ENCODE measurements at places on chromosomes 16 and 17.
A peak's percentile ranks its signal among the peaks of the same experiment; 100 is the strongest.

DNA sequence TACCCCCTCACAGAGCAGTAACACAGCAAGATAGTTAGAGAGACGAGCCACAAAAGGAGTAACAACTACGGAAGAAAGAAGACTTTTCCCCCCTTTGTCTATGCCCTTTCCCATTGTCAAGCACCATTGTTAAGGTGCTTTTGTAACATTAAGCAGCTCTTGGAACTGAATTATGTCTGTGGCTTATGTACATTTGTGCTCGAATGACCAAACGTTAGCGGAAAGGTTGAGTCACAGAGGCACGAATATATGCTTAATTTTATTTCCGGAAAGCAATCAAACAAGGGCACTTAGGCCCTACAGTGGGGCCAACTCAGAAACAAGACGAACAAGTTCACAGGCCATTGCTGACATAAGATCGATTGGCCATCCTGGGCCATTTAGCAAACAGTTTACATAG lies 109.5 kb downstream of the ANKFN1 start:
- peak; percentile 7 for DNase-seq

- DNase-seq: no peak
These were observed 55.8 kb downstream of the BMERB1 start for GRCh38 chr16:15490123-15490711.

- DNase-seq: no peak
These were observed 131.3 kb downstream of the CYB561 start for GRCh38 chr17:63314761-63315160.

- no peak for DNase-seq
These were observed 42.8 kb downstream of the CMTM4 start for GRCh38 chr16:66653581-66654350.

DNA sequence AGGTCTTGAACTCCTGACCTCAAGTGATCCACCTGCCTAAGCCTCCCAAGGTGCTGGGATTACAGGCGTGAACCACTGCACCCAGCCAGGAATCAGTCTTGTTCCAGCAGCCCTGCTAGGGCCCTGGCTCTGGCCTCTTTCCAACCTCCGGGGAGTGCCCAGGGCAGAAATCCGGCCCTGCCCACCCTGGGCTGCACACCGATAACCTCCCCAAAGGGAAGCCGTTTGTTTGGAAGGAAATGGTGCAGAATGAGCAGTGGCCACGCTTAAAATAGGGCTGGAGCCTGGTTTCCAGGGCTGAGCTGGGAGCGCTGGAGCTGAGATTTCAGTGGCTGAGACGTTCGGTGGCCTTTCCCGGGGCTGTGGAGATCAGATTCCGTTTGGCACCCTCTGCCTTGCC lies 17.8 kb upstream of the EMP2 start:
- DNase-seq: no peak
